ENCODE measurements at places on chromosomes 16 and 17. TPM values are rescaled to one million over a fixed set of nuclear protein-coding genes. Genes with fewer than 3 reads are reported as not detected.

Gene NPW
- 0.66 TPM for total RNA-seq

Gene RND2
- total RNA-seq = 0.42 TPM

Gene CLEC18A
- total RNA-seq = 0.19 TPM

Gene GTF3C1
- 40.8 TPM for total RNA-seq

Gene LRRC37A
- total RNA-seq = 3.3 TPM

Gene MT1B
- not detected for total RNA-seq

DNA sequence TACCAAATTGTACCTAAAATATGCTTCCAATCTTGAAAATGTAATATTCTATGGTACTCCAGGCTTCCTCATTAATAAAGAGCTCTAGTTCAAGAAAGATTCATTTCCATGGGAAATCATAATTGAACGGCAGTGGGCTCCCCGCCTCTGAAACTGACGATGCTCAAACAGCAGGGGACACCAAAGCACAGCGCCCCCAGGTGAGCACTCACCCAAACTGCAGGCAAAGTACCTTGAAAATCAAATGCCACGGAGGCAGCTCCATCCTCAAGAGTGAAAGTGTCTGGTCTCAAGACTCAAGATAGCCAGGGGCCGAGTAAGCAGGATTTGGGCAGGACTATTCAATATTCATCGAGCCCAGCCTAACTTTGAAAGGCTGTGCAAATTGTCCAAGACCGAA is 217.4 kb upstream of the TNRC6C start:
- no peak overlapping the region for H3K4me3 ChIP-seq
- no peaks in the 10 kb centered on the region for H3K36me3 ChIP-seq
- H3K4me1 ChIP-seq = peaks cover 6% of the 10 kb centered on the region

DNA sequence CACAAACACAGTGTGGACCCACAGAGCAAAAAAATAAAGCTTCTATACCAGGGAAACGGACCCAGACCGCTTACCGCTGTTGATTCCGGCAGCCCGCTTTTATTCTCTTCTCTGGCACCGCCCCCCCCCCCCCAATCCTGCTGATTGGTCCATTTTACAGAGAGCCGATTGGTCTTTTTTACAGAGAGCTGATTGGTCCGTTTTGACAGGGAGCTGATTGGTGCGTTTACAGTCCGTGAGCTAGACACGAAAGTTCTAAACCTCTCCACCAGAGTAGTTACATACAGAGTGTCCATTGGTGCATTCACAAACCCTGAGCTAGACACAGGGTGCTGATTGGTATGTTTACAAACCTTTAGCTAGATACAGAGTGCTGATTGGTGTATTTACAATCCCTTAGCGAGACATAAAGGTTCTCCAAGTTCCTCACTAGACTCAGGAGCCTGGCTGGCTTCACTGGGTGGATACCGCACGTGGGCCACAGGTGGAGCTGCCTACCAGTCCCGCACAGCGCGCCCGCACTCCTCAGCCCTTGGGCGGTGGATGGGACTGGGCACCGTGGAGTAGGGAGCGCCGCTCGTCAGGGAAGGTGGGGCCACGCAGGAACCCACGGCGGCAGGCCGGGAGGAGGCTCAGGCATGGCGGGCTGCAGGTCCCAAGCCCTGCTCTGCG is 92.4 kb downstream of the HAPSTR1 start:
- no peaks in the 10 kb centered on the region for H3K4me1 ChIP-seq
- no peak overlapping the region for H3K4me3 ChIP-seq
- peaks cover 2% of the 10 kb centered on the region for H3K27me3 ChIP-seq
- H3K36me3 ChIP-seq = no peaks in the 10 kb centered on the region
- DNase-seq = no peak

- H3K36me3 ChIP-seq = no peaks in the 10 kb centered on the region
- no peak overlapping the region for H3K4me3 ChIP-seq
- H3K27me3 ChIP-seq = peaks cover 23% of the 10 kb centered on the region
- no peak for DNase-seq
These were observed 3.5 kb downstream of the CORO6 start for GRCh38 chr17:29619251-29619650.

- no peak overlapping the region for H3K4me3 ChIP-seq
- no peaks in the 10 kb centered on the region for H3K27me3 ChIP-seq
- no peaks in the 10 kb centered on the region for H3K4me1 ChIP-seq
- no peak for DNase-seq
- no peak overlapping the region for H3K27ac ChIP-seq
These were observed 114.5 kb downstream of the COPRS start for GRCh38 chr17:31744511-31744951.

- H3K4me1 ChIP-seq = peaks cover 12% of the 10 kb centered on the region
- DNase-seq = no peak
- no peaks in the 10 kb centered on the region for H3K36me3 ChIP-seq
- H3K27ac ChIP-seq = no peak overlapping the region
These were observed 1.8 kb downstream of the TNS4 start for GRCh38 chr17:40499551-40500189.

DNA sequence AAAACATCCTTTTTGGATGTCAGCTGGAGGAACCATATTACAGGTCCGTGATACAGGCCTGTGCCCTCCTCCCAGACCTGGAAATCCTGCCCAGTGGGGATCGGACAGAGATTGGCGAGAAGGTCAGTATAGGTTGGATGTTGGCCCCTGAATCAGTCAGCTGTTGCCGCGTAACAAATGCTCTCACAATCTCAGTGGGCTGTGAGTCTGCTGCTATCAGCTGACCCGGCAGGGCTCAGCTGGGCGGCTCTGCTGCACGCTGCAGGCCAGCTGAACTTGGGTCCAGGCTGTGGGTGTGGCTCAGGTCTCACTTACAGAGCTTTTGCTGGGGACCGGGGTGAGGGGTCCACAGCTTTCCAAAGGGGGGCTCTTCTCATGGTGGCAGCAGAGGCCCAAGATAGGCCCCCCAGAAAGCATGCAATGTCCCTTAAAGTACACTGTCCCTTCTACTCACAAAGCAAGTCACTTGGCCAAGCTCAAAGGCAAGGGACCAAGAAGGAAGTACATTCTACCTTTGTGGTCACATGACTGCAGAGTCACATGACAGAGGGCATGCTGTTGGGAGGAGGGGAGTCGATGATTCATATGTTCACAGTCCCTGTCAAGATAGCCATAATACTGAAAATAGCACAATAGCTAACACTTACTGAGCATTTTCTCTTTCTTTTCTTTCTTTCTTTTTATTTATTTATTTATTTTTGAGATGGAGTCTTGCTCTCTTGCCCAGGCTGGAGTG is 134.2 kb downstream of the ABCC1 start:
- H3K36me3 ChIP-seq = peaks cover 71% of the 10 kb centered on the region
- no peaks in the 10 kb centered on the region for H3K27me3 ChIP-seq
- H3K4me3 ChIP-seq = no peak overlapping the region
- no peaks in the 10 kb centered on the region for H3K4me1 ChIP-seq

GRCh38 chr17:40912486-40913210 is 24.8 kb downstream of the KRT23 start:
- H3K4me3 ChIP-seq = no peak overlapping the region
- no peak overlapping the region for H3K27ac ChIP-seq
- no peaks in the 10 kb centered on the region for H3K4me1 ChIP-seq
- peaks cover 5% of the 10 kb centered on the region for H3K27me3 ChIP-seq
- no peak for DNase-seq

GRCh38 chr16:9977333-9977897 is 204.8 kb downstream of the GRIN2A start:
- no peak overlapping the region for H3K4me3 ChIP-seq
- DNase-seq = no peak
- H3K27me3 ChIP-seq = no peaks in the 10 kb centered on the region
- no peaks in the 10 kb centered on the region for H3K36me3 ChIP-seq
- no peaks in the 10 kb centered on the region for H3K4me1 ChIP-seq
- H3K27ac ChIP-seq = no peak overlapping the region

DNA sequence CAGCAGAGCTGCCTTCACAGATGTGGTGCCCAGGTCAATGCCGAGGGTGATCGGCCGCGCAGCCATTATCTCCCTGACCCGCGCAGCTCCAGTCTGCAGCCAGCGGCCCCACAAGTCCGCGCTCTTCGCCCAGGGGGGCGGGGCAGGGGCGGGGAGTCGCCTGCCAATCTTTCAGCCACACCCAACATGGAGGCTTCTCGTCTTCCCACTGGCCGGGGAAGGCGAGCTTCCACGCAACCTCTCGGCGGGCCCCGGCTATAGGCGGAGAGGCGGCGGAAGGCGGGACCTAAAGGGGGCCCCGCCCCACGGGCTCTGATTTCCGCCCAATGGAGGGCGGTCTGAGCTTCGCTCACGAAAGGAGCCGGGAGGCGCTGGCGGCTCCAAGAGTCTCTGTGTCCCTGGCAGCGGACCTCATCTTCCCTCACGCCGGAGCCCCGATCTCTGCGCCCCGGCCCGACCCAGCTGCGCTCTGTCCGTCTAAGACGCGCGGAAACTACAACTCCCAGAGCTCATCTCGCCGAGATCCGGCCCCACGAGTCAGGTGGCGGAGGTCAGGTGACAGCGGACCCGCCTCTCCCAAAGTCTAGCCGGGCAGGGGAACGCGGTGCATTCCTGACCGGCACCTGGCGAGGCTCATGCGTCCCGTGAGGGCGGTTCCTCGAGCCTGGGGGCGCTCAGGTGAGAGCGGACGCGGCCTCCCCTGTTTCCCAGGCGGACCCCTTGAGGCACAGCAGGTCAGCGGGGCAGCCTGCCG is at the start of the genes CTNS and SHPK:
Gene CTNS (plus strand): TSS at position 607 of the 754 bp plus-strand sequence. CDS start 3,447 bp downstream, outside the sequence.
Gene SHPK (minus strand): TSS at position 97 of the 754 bp plus-strand sequence. CDS start 31 bp downstream, at position 66.
- H3K27ac ChIP-seq = peak within 1 kb of the TSS; percentile 100
- DNase-seq = peak; percentile 93
- H3K27me3 ChIP-seq = no peaks in the 10 kb centered on the region
- H3K4me1 ChIP-seq = no peaks in the 10 kb centered on the region
- H3K4me3 ChIP-seq = peak within 1 kb of the TSS; percentile 78
- H3K36me3 ChIP-seq = no peaks in the 10 kb centered on the region

GRCh38 chr17:17022011-17022410 is 20.2 kb upstream of the MPRIP start:
- H3K4me3 ChIP-seq = no peak overlapping the region
- DNase-seq = no peak
- H3K27ac ChIP-seq = no peak overlapping the region
- peaks cover 21% of the 10 kb centered on the region for H3K4me1 ChIP-seq

GRCh38 chr16:50797456-50797855 is 55.6 kb downstream of the CYLD start:
- no peak overlapping the region for H3K4me3 ChIP-seq
- DNase-seq = no peak
- H3K36me3 ChIP-seq = peaks cover 25% of the 10 kb centered on the region
- H3K27me3 ChIP-seq = no peaks in the 10 kb centered on the region

DNA sequence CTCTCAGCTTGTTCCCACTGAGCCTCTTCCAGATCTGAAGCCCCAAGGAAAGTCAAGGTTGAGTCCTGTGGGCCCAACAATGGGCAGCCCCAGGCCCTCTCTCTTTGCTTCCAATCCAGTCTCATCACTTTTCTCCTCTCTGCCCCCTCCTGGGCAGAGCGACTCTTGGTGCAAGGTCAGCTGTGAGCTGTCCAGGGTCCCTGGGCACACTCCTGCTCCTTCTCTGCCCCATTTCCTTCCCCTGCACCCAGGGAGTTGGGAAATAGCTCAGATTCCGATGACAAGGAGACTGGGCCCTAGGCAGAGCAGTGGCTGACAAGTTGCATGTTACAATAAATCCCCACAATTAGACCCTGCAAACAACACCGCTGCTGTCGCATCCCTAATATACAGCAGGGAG is 16.1 kb upstream of the CRHR1 start:
- no peak overlapping the region for H3K27ac ChIP-seq
- H3K4me3 ChIP-seq = no peak overlapping the region
- H3K4me1 ChIP-seq = no peaks in the 10 kb centered on the region

DNA sequence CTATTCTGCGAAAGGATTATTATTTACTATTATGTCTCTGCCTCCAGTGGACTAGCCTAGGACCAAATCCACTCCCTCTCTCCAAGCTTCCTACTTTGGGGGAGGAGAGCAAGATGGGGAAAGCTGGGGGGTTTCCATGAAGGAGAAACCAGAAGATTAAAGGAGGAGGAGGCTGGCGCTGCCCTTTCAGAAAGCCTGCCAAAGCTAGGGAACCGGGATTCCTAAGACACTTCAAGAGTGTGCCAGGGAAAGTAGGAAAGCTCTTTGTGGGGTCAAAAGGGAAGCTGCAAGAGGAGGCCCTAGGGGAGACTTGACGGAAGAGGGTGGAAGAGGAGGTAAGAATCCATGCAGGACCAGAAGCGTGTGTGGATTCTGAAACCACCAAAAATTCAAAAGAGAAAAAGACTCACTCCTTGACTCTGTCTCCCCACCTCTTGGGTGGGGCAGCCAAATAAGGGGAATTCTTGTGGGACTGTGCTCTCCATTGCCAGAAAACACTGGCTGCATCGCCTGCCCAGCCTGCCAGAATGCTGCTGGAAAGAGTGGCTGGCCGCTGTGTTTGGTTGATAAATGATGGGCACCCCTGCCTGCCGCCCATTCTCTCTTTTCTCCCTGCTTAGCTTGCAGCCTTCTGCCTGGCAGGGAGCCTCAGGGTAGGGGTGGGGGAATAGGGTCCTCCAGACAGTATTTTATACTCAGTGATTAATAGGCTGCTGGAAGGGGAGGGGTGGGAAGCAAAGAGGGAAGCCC is 11.8 kb upstream of the KAT7 start:
- H3K4me3 ChIP-seq = no peak overlapping the region
- H3K27ac ChIP-seq = peak overlapping the region; percentile 6
- H3K36me3 ChIP-seq = no peaks in the 10 kb centered on the region
- H3K27me3 ChIP-seq = no peaks in the 10 kb centered on the region
- no peak for DNase-seq

- H3K27ac ChIP-seq = peak overlapping the region; percentile 45
- H3K27me3 ChIP-seq = no peaks in the 10 kb centered on the region
- DNase-seq = no peak
- no peak overlapping the region for H3K4me3 ChIP-seq
These were observed 7.0 kb upstream of the TMIGD1 start for GRCh38 chr17:30340801-30341356.

- H3K4me1 ChIP-seq = peaks cover 16% of the 10 kb centered on the region
- no peak overlapping the region for H3K4me3 ChIP-seq
- no peaks in the 10 kb centered on the region for H3K27me3 ChIP-seq
These were observed 62.7 kb downstream of the TEX2 start for GRCh38 chr17:64200080-64201032.

DNA sequence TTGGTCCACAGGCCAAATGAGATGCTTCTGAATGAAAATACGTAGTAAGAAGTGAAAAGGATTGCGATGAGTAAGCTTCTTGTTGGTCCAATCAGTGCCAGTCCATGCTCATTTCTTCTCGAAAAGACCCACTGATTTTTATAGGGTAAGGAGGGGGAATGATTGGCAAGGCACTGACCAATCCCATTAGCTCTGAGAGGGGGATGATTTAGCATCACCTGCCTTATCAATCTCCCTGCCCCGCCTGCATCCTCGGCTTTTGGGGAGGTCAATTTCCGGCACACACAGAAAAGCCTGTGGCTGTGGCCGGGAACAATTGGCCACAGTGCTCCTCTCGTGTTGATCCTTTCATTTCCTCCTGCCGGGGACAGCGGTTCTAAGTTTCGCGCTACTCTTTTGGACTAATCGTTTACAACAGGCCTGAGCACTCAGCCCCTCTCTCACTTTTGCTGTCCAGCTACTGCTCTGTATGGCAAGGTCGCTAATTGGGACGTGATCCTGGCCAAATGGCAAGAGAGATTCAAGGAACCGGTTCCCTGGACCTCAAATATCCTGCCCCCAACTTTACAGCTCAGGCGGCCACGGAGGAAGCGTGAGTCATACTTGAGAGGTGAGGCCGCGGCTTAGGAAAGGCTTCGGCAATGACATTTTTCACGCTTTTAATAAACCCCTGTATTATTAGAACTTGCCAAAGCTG is 43.1 kb downstream of the TBX4 start:
- H3K4me3 ChIP-seq = no peak overlapping the region
- no peak for DNase-seq
- H3K4me1 ChIP-seq = no peaks in the 10 kb centered on the region
- peaks cover 19% of the 10 kb centered on the region for H3K27me3 ChIP-seq

- no peaks in the 10 kb centered on the region for H3K36me3 ChIP-seq
- no peak for DNase-seq
- H3K27me3 ChIP-seq = no peaks in the 10 kb centered on the region
- no peak overlapping the region for H3K4me3 ChIP-seq
- no peak overlapping the region for H3K27ac ChIP-seq
These were observed 372.2 kb upstream of the CDH5 start for GRCh38 chr16:65994291-65994690.
